Right forelimb (tissue), 1 donor: ENCODE measurements at places on chromosomes 13 and 19.
A peak's percentile ranks its signal among the peaks of the same experiment; 100 is the strongest.

DNA sequence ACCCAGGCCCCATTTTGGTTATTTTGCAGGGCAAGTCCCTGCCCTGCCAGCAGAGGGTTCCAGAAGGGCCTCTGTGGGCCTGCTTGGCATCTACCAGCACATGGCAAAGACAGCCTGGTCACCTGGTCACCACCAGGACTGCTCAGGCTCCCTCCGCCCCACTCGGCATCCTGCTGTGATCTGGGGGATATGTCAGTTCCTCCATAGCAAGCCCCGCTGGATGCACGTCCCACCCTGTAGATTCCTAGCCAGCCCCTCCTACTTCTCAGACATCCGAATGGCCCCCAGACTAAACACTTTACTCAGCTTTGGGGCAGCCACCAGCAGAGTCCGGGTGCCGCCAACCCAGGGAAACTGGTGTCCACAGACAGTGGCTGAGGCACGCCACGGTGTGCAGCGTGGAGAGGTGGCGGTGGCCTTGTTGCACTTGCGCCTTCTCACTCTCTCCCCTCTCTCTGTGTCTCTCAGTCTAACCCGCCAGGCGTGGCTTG is 31.8 kb upstream of the USE1 start:
- DNase-seq: no peak

DNA sequence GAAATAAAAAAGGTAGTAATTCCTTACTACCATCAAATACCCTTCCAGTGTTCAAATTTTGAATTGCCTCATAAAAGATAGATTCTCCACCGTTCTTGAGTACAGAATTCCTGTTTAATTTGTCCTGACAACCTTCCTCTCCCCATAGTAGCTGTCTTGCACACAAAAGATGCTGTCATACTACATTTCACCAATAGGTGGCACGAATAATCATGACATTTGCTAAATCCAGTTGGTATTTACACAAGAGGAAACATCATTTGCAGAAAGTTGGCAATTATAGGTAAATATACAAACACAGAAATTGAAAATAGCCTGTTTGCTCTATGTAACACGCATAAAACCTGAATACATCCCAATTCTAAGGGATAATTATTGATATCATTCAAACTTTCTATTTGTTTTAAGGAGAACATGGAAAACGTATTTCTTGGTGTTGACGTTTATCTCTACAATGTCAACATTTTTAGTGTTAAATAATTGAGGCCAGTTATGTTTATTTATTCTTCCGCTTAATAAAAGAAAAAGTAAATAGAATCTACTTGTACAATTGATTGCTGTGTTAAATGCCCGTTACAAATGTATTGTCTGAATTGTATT is 58.3 kb upstream of the CLDN10 start:
- DNase-seq: no peak

DNA sequence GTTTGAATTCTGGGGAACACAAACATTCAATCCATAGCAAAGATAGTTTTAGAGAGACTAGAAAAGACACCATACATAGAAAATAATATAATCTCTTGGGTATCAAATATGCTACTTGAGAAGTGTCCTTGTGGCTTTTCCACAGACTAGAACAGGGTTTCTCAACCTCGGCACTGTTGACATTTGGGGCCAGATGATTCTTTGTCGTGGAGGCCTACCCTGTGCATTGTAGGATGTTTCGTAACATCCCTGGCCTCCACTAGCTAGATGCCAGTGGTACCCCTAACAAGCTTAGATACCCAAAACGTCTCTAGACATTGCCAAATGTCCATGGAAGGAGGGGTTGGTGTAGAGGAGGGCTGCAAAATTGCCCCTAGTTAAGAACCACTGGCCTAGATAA is 2.2 kb upstream of the ESD start:
- DNase-seq: no peak

DNA sequence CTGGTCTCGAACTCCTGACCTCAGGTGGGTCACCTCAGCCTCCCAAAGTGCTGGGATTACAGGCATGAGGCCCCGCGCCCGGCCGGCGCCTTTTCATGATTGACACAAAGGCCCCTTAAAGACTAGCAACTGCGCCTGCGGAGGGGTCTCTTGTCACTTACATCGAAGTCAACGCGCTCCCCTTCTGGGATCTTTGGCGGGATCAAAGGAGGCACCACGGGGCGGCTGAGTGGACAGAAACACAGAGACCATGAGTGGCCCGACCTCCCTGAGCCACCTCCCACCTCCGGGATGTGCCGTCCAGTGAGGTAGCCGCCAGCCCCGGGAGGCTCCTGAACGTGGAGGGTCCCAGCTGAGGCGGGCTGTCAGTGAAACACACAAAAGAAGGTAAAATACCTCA is 7.3 kb downstream of the TNNT1 start:
- no peak for DNase-seq

GRCh38 chr19:39542206-39542605 is 2.2 kb upstream of the EID2 start:
- DNase-seq: no peak

DNA sequence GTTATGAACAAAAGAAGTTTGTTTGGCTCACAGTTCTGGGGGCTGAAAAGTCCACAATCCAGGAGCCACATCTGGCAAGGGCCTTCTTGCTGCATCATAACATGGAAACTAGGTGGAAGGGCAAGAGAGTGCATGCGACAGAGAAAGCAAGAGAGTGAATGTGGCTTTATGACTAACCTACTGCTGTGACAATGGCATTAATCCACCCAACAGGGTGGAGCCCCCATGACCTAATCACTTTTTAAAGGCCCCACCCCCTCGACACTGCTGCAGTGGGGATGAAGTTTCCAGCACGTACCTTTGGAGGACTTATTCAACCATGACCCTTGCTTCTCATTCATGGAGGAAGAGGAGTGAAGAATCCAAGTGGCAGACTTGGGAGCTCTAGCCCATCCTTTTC is 30.0 kb upstream of the RFXAP start:
- DNase-seq: no peak

DNA sequence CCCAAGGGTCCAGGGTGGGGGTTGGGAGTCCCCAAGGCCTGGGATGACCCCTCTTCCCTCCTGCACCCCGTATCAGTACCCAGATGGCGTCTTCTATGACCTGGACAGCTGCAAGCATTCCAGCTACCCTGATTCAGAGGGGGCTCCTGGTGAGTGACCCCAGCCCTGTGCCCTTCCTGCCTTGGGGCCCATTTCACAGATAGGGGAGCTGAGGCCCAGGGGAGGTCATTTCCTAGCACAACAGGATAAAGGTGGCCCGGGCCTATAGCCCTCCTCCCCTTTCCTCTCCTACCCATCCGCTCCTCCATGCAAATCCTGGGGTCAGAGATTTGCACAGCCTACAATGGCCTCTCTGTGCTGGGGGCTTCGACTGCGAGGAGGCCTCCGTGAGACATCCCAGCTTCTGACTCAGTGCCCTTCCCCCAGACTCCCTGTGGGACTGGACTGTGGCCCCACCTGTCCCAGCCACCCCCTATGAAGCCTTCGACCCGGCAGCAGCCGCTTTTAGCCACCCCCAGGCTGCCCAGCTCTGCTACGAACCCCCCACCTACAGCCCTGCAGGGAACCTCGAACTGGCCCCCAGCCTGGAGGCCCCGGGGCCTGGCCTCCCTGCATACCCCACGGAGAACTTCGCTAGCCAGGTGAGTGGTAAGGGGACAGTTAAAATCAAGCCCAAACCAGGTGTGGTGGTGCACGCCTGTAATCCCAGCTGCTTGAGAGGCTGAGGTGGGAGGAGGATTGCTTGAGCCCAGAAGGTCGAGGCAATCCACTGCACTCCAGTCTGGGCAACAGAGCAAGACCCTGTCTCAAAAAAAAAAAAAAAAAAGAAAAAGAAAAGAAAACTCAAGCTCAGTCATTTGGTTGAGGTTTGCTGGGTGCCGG is 3.9 kb downstream of the SPIB start:
- no peak for DNase-seq

GRCh38 chr19:39409208-39410016 is 2.8 kb downstream of the ZFP36 start:
- DNase-seq: peak; percentile 90

DNA sequence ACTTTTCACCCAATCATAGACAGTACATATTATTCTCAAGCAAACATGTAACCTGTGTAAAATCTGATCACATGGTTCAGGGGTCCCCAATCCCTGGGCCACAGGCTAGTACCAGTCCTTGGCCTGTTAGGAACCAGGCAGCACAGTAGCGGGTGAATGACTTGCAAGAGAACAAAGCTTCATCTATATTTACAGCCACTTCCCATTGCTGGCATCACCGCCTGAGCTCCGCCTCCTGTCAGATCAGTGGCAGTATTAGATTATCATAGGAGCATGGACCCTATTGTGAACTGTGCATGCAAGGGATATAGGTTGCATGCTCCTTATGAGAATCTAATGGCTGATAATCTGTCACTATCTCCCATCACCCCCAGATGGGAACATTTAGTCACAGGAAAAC is 133.1 kb downstream of the MAB21L1 start:
- DNase-seq: no peak

DNA sequence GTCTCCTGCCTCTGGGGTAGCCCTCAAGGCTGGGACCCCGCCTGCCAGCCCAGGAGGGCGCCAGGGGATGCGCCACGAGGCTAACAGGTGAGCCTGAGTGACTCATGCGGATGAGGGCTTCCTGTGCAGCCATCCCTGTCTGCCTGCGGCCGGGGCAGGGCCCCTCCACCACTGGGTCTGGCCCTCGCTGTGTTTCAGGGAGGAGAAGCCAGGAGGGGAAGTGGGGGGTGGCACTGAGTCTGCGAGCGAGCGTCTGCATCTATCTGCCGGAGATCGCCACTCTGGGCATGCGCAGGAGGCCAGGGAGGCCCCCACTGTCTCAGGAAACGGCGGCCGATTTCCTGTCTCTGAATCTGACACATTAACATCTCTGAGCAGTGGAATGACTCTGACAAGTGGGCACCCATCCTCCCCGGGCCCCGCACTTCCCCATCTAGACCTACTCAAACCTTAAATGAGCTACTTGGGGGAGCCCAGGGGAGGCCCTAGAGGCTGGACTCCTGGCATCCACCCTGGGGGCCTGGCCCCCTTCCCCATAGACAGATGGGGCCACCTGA is 19.7 kb downstream of the RFX1 start:
- DNase-seq: peak; percentile 89

DNA sequence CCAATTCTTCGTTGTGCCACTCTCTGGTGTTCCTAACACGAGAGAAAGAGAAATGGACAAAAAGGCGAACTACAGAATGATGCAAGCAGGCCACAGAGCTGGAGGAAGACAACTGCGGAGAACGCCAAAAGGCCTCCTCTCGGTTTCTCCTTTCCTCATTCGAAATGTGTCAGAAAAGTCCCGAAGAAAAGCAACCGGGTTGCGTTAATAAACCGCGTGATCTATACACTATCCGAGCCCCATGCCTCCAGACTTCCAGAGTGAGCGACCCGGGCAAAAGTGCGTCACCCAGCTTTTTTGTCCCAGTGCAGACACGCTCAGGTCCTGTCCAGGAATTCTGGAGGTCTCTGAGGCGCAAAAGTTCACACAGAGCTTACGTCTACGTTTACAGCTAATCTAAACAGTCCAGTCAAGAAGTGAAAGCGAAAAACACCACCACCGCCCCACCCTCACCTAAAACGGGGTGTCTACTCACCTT is 413 bp downstream of the N4BP2L2 start:
- no peak for DNase-seq

DNA sequence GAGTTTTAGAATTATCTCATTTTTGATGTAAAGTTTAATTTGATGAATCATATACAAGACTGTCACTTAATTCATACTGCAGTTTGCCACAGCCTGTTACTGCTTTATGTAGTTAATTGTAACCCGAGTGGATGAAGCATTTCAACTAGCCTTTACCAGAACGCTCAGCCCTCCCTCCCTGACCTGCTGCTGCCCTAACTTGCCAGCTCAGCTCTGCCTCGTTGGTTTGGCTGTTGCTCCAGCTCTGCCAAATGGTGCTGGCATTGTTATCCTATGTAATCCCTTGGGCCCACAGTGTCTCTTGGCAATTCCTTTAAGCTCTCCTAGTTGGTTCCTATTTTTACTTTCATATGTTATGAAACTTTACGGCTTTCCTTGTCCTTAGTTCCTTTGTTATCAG is 113.3 kb downstream of the LMO7 start:
- no peak for DNase-seq

- no peak for DNase-seq
These were observed 324.5 kb downstream of the DNAJC15 start for GRCh38 chr13:43347877-43348276.

DNA sequence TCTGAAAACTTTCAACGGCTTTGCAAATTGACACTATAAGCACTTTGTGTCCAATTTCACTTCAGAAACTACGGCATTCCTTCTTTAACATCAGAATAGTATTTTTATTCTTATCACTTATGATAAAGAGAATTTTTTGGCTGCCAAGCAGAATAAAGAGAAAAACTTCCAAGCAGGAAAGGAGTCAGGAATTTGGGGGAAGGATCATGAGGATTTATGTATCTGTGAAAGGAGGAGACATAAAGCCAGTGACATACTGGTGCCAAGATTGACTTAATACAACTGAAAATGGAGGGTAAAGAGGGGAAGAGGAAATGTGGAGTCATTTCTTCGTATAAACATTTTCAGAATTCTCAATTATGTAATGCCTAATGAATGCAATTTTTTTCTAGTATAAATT is 94.7 kb downstream of the RBM26 start:
- no peak for DNase-seq
